Breast epithelium (tissue), 4 donors: ENCODE measurements at places on chromosomes 16 and 17. TPM values are rescaled to one million over a fixed set of nuclear protein-coding genes. Genes with fewer than 3 reads are reported as not detected.
A peak's percentile ranks its signal among the peaks of the same experiment; 100 is the strongest.

DNA sequence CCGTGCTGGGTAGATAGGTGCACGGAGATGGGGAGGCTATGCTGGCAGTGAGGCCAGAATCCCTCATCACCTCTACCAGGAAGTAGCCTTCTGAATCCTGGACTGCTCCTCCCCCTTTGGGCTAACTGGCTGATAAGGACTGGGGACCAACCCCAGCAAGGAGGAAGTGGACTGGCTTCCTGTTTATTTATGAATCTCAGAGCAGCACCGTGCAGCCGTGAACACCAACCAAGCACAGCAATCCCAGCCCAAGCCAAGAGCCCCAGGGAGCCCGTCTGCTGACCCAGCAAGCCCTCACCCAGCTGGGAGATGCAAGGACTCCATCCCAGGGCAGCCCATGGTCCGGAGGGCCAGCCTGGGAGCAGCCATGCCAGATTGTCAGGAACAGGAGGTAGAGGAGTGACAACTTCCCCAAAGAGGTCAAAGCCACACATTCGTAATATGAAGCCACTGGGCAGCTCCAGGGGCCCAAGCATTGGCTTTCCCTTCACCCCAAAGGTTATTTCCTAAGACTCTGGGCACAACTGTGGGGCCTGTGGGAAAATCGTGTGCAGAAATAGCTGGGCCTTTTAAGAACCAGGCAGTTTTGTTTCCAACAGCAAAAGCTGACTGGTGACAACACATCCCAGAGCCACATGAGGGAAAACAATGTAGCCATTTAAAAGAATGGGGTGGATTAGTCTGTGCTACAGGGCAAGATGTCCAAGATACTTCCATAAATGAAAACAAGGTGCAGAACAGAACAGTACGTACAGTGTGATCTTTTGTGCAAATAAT, 23.9 kb downstream of the PHB1 start:
- H3K27ac ChIP-seq: peak overlapping the region; percentile 93
- H3K36me3 ChIP-seq: no peaks in the 10 kb centered on the region
- no peak for DNase-seq

DNA sequence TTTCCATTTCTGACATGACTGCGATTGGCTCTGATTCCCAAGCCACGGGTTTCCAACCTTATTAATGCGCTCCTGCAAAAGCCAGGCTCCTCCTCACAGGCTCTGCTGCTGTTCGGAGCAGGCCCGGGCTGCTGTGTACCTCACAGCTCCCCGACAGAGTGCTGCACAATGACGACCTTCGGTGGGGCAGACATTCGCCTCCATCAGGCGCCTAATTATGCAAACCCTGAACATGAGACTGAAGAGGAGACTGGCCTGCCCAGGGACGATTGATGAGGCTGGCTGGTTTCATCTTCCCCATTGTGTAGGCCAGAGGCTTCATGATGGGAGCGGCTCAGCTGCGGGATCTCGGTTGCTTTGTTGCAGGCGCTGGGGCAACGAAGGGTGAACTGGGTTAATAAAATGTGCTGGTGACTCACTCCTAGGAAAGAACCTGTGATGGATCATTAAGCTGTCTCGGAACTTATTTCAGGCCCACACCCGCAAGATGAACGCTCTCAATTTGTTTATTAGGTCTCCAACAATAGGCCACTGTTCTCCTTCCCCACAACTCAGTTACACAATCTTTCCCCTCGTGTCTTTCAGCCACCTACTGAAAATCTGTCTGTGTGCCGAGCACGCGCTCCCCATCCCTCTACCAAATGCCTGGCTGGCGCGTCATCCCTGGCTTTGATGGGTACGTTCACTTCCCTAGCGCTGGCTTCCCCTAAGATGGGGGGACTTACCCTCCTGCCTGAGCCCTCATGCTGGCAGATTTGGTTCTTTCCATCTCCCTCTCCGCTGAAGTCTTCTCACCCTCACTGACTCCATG, 27.2 kb upstream of the TOB1 start:
- H3K27ac ChIP-seq: peak overlapping the region; percentile 95
- H3K4me3 ChIP-seq: no peak overlapping the region
- no peaks in the 10 kb centered on the region for H3K27me3 ChIP-seq
- H3K36me3 ChIP-seq: no peaks in the 10 kb centered on the region
- DNase-seq: peak; percentile 90

GRCh38 chr17:58995247-58995940, 111.3 kb downstream of the TRIM37 start:
- no peaks in the 10 kb centered on the region for H3K36me3 ChIP-seq
- H3K27me3 ChIP-seq: no peaks in the 10 kb centered on the region
- DNase-seq: no peak
- H3K27ac ChIP-seq: no peak overlapping the region

GRCh38 chr17:76868176-76868668, at the start of gene MGAT5B:
MGAT5B (plus strand) TSS chr17:76868404; CDS start chr17:76869030, 626 bp downstream.
- H3K4me1 ChIP-seq: no peaks in the 10 kb centered on the region
- no peaks in the 10 kb centered on the region for H3K36me3 ChIP-seq
- peak within 1 kb of the TSS; percentile 36 for H3K4me3 ChIP-seq
- H3K27ac ChIP-seq: no peak within 1 kb of the TSS

GRCh38 chr17:64095144-64095882, 34.6 kb downstream of the ERN1 start:
- no peak overlapping the region for H3K4me3 ChIP-seq
- H3K36me3 ChIP-seq: no peaks in the 10 kb centered on the region
- H3K27ac ChIP-seq: peak overlapping the region; percentile 16

- no peak overlapping the region for H3K27ac ChIP-seq
- no peak for DNase-seq
- H3K27me3 ChIP-seq: no peaks in the 10 kb centered on the region
- H3K36me3 ChIP-seq: no peaks in the 10 kb centered on the region
- no peak overlapping the region for H3K4me3 ChIP-seq
- no peaks in the 10 kb centered on the region for H3K4me1 ChIP-seq
Observed at GRCh38 chr16:66701026-66701425, 4.5 kb upstream of the CMTM4 start.

GRCh38 chr16:17409894-17410293, 60.9 kb downstream of the XYLT1 start:
- H3K27ac ChIP-seq: no peak overlapping the region
- H3K36me3 ChIP-seq: no peaks in the 10 kb centered on the region
- peaks cover 2% of the 10 kb centered on the region for H3K4me1 ChIP-seq
- H3K27me3 ChIP-seq: no peaks in the 10 kb centered on the region
- no peak for DNase-seq
- no peak overlapping the region for H3K4me3 ChIP-seq

GRCh38 chr16:305916-306626, 23.1 kb downstream of the PDIA2 start:
- H3K4me3 ChIP-seq: no peak overlapping the region
- no peaks in the 10 kb centered on the region for H3K27me3 ChIP-seq
- H3K36me3 ChIP-seq: no peaks in the 10 kb centered on the region

DNA sequence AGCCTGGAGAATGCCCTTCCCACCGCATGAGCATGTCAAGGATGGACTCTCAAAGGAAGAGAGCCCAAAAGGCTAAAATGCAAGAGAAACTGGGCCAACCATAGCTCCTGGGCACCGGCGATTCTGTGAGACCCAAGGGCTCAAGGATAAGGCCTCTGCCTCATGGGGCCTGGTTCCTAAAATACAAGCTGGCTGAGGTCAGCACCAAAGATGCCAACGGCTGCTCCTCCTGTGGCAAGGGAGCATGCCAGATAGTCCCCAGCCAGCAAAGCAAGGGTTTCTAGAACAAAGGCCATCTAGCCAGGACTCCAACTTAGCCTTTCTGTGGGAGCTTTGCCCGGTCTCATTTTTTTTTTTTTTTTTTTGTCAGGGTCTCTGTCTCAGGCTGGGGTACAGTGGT, 20.1 kb downstream of the GPRC5B start:
- no peak for DNase-seq
- H3K27ac ChIP-seq: no peak overlapping the region
- H3K4me1 ChIP-seq: no peaks in the 10 kb centered on the region
- no peaks in the 10 kb centered on the region for H3K36me3 ChIP-seq
- H3K27me3 ChIP-seq: no peaks in the 10 kb centered on the region
- H3K4me3 ChIP-seq: no peak overlapping the region

DNA sequence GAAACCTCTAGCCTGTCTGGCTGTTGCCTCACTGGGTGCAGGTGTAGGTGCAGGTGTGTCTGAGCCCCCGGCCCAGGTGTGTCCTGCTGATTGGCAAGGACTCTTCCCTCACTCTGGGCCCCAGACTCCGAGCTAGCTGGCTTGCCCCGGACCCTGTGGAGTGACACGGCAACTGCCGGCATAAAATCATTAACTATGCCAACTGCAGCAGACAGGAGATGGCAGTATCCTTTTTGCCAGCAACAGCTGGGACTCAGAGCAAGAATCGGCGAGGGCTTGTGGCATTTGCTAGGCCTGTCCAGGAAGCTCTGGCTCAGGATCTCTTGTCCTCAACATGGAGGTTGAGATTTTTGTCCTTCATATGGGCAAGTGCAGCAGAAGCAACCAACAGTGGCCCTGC, 20.8 kb downstream of the CIAPIN1 start:
- H3K4me1 ChIP-seq: no peaks in the 10 kb centered on the region
- no peak for DNase-seq
- H3K27ac ChIP-seq: no peak overlapping the region
- H3K36me3 ChIP-seq: peaks cover 9% of the 10 kb centered on the region

- H3K27me3 ChIP-seq: peaks cover 62% of the 10 kb centered on the region
- H3K36me3 ChIP-seq: no peaks in the 10 kb centered on the region
- H3K27ac ChIP-seq: no peak overlapping the region
- H3K4me3 ChIP-seq: no peak overlapping the region
Observed at GRCh38 chr17:79671085-79671694, 59.6 kb upstream of the ENPP7 start.

GRCh38 chr16:49460786-49461470, 87.3 kb downstream of the C16orf78 start:
- DNase-seq: no peak
- H3K4me1 ChIP-seq: no peaks in the 10 kb centered on the region
- H3K27me3 ChIP-seq: peaks cover 12% of the 10 kb centered on the region

GRCh38 chr17:70295731-70296130, 126.4 kb downstream of the KCNJ2 start:
- H3K27me3 ChIP-seq: no peaks in the 10 kb centered on the region
- H3K4me1 ChIP-seq: no peaks in the 10 kb centered on the region
- DNase-seq: no peak

GRCh38 chr17:73042809-73043685, 49.4 kb downstream of the SLC39A11 start:
- H3K4me1 ChIP-seq: peaks cover 4% of the 10 kb centered on the region
- H3K36me3 ChIP-seq: no peaks in the 10 kb centered on the region
- no peak overlapping the region for H3K4me3 ChIP-seq
- H3K27me3 ChIP-seq: no peaks in the 10 kb centered on the region
- no peak for DNase-seq

DNA sequence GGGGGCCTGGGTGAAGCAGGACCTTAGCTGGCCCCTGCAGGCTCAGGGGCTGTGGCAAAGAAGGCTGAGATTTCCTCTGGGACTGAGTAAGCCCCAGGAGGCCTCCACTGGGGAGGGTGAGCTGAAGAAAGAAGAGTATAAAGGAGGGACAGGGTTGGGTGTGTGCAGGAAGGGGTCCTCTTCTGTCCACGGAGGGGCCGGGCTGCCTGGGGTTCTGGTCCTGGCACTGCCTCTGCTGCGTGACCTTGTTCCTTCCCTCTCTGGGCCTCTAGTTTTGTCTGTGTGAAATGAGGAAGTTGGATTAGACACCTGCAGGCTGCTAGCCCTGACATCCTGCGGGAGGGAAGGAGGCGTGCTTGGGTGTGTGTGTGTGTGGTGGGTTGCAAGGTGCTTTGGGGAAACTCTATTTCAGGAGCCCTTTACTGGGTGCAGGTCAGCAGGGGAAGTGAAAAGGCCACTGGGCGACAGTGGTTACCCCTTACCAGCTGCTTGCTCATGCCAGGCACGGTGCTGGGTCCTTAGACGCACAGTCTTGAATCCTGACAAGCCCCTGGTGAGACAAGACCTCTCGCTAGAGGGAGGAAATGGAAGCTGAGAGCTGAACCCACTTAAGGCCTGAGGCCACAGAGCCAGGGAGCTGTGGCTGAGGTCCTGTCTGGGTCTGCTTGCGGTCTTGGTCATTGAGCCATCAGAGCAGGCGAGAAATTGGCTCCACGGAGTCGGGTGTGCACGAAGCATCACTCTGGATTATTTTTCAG, 60.7 kb downstream of the OR1D5 start:
- H3K27me3 ChIP-seq: no peaks in the 10 kb centered on the region
- no peaks in the 10 kb centered on the region for H3K36me3 ChIP-seq
- peak overlapping the region; percentile 94 for H3K27ac ChIP-seq
- H3K4me1 ChIP-seq: peaks cover 15% of the 10 kb centered on the region
- DNase-seq: no peak
- no peak overlapping the region for H3K4me3 ChIP-seq

Gene P2RX1
- 1.2 TPM for total RNA-seq

Gene SEC14L5
- 0.33 TPM for total RNA-seq

Gene CBFA2T3
- total RNA-seq: 0.64 TPM

Gene SLC12A3
- not detected for total RNA-seq

Gene CLEC19A
- 0.29 TPM for total RNA-seq

Gene TPSB2
- total RNA-seq: 5.6 TPM

Gene C1QTNF8
- total RNA-seq: not detected

Gene GRAPL
- total RNA-seq: 2.0 TPM
